ENCODE measurements at places on chromosomes 5 and 9.

- H3K36me3 ChIP-seq = peaks cover 29% of the 10 kb centered on the region
- H3K27ac ChIP-seq = no peak overlapping the region
- no peaks in the 10 kb centered on the region for H3K27me3 ChIP-seq
- no peak for DNase-seq
Measured at GRCh38 chr5:132439521-132440089, 51.0 kb downstream of the IRF1 start.

- DNase-seq = no peak
- no peaks in the 10 kb centered on the region for H3K4me1 ChIP-seq
- no peak overlapping the region for H3K27ac ChIP-seq
Measured at GRCh38 chr5:101969742-101970141, 326.3 kb downstream of the SLCO4C1 start.

GRCh38 chr5:100853582-100853981 lies 49.5 kb downstream of the ST8SIA4 start:
- H3K4me3 ChIP-seq = peak overlapping the region; percentile 55
- no peaks in the 10 kb centered on the region for H3K27me3 ChIP-seq
- H3K27ac ChIP-seq = peak overlapping the region; percentile 83
- no peak for DNase-seq
- peaks cover 59% of the 10 kb centered on the region for H3K4me1 ChIP-seq

DNA sequence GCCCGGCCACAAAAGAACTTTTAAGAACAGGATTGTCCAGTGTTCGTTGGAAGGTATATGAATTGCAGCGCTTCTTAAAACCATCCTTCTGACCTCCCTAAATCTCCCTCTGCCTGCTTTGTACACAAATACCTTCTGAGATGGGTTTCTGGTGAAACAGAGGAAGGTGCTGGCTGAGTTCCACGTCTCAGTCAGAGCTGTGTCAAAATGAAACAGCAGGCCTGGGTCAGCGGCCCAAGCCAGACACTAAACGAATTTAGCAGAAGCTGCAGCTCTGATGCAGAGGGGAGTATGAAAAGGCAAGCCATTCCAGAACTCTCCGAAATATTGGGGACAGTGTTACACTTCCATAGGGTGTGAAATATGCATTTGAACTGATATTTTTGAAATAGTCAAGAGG lies 37.8 kb upstream of the CRB2 start:
- H3K4me1 ChIP-seq = peaks cover 69% of the 10 kb centered on the region
- no peak for DNase-seq
- no peak overlapping the region for H3K27ac ChIP-seq
- H3K27me3 ChIP-seq = no peaks in the 10 kb centered on the region

GRCh38 chr5:151738125-151738848 lies 20.1 kb downstream of the ATOX1 start:
- H3K27ac ChIP-seq = no peak overlapping the region
- peaks cover 37% of the 10 kb centered on the region for H3K36me3 ChIP-seq
- H3K27me3 ChIP-seq = no peaks in the 10 kb centered on the region
- H3K4me1 ChIP-seq = peaks cover 8% of the 10 kb centered on the region
- no peak for DNase-seq

GRCh38 chr9:93962017-93962416 lies 6.9 kb upstream of the BARX1 start:
- peaks cover 30% of the 10 kb centered on the region for H3K4me1 ChIP-seq
- DNase-seq = no peak
- H3K27me3 ChIP-seq = peaks cover 50% of the 10 kb centered on the region
- no peak overlapping the region for H3K27ac ChIP-seq
- H3K4me3 ChIP-seq = no peak overlapping the region

GRCh38 chr5:1793301-1793740 lies 6.3 kb downstream of the MRPL36 start:
- H3K27ac ChIP-seq = peak overlapping the region; percentile 80
- no peak overlapping the region for H3K4me3 ChIP-seq
- peaks cover 21% of the 10 kb centered on the region for H3K36me3 ChIP-seq
- peaks cover 31% of the 10 kb centered on the region for H3K4me1 ChIP-seq

DNA sequence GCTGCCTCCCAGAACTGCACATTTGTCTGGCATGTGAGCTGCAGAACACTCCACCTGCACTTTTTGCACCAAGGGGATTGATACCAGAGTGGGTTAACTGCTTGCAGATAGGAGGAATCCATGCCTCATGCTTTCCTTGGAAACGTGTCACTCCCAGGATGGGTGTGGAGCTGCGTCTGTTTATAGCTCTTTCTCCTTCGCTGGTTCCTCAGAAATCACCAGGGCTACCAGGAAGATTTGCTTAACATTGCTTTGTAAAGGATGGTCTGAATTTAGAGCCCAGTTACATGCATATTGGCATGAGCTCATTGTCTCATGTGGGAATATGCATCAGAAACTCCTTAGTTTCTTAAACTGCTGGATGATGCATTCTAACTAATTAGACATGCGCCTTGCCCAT lies 234.6 kb downstream of the GADD45G start:
- H3K27ac ChIP-seq = no peak overlapping the region
- no peaks in the 10 kb centered on the region for H3K27me3 ChIP-seq
- H3K4me3 ChIP-seq = no peak overlapping the region
- no peak for DNase-seq
- no peaks in the 10 kb centered on the region for H3K36me3 ChIP-seq

- H3K36me3 ChIP-seq = no peaks in the 10 kb centered on the region
- DNase-seq = no peak
- H3K27ac ChIP-seq = no peak overlapping the region
- peaks cover 18% of the 10 kb centered on the region for H3K27me3 ChIP-seq
Measured at GRCh38 chr5:127203818-127204217, 86.8 kb upstream of the MEGF10 start.

DNA sequence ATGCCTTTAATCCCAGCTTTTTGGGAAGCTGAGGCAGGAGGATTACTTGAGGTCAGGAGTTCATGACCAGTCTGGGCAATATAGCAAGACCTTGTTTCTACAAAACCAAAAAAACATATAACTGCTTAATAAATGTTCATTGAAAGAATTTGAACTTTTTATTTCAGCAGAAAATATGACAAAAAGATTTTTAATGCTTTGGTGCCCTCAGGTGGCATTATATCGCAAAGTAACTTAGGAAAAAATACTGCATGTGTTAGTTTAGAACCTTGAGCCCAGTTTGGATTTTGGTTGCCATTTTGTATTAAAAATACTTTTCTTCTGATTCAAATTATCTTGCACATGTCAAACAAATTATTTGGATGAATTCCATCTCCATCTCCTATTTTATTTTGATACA lies 103.2 kb downstream of the GPBP1 start:
- no peaks in the 10 kb centered on the region for H3K4me1 ChIP-seq
- no peaks in the 10 kb centered on the region for H3K36me3 ChIP-seq
- H3K4me3 ChIP-seq = no peak overlapping the region
- DNase-seq = no peak

DNA sequence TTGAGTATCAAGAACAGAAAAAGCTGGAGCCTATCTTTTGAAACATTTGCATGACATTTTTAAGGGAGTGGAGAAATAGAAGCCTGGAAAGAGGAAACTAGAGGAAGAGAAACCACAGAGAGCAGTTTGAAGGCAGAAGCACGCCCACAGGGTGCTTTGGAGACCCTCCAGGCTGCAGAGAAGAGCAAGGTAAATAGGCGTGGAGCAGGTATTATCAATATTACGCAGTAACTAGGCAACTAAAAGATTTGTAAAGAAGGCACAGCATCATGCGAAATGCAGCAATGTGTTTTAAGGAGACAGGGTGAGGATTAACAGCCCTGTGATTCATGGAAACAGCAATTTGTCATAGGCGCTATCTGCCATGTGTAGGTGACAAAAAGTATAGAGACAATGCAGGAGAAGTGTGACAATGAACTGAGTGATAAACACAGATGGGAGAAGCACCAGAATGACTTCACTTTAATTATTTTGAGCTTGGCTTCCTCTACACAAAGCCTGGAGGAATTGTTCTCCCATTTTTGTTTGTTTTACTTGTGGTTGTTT lies 281.2 kb downstream of the BRINP1 start:
- H3K36me3 ChIP-seq = no peaks in the 10 kb centered on the region
- DNase-seq = no peak
- H3K27ac ChIP-seq = no peak overlapping the region
- H3K4me1 ChIP-seq = no peaks in the 10 kb centered on the region

- peaks cover 47% of the 10 kb centered on the region for H3K4me1 ChIP-seq
- DNase-seq = no peak
- no peaks in the 10 kb centered on the region for H3K27me3 ChIP-seq
- H3K4me3 ChIP-seq = peak overlapping the region; percentile 11
- H3K27ac ChIP-seq = peak overlapping the region; percentile 75
- peaks cover 7% of the 10 kb centered on the region for H3K36me3 ChIP-seq
Measured at GRCh38 chr9:137275588-137276472, 1.7 kb upstream of the TOR4A start.

- H3K27ac ChIP-seq = no peak overlapping the region
- DNase-seq = no peak
- H3K36me3 ChIP-seq = no peaks in the 10 kb centered on the region
- no peaks in the 10 kb centered on the region for H3K4me1 ChIP-seq
- H3K27me3 ChIP-seq = peaks cover 22% of the 10 kb centered on the region
Measured at GRCh38 chr5:149423794-149424268, 44.7 kb upstream of the IL17B start.

DNA sequence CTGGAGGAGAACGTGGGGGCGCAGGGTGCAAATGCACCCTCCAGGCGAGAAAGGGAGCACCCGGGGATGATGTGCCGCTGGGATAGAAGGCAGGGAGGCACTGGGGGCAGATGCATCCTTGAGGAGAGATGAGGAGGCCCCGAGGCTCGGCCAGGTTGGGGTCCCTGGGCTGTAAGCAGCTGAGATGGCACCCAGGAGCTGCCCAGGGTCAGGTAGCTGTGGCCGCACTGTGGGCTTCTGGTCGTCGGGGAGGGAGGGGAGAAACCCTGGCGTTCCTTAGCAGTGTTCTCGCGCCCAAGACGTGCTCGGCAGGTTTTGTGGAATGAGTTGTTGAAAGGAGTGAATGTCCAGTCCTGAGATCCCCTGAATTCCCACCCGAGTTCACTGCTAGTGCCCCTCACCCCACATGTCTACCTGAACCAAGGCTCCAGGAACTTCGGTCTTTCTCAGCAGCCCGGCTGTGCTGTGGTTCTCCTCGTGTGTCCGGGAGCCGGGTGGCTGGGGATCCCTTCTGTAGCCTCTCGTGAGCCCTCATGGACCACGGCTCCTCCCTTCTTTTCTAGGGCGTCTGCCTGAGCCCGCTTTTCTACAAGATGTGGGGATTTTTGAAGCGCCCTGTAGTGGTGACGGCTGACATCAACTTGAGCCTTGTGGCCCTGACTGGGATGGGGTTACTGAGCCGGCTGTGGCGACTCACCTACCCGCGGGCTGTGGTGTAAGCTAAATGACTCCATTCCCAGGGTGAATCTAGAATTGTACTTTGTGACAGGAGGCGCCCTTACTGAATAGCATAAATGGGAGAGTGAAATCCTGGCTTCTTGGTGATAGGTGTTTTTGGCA lies 1.1 kb downstream of the POMT1 start:
- H3K36me3 ChIP-seq = peaks cover 24% of the 10 kb centered on the region
- peak overlapping the region; percentile 90 for H3K4me3 ChIP-seq
- no peaks in the 10 kb centered on the region for H3K27me3 ChIP-seq
- peaks cover 25% of the 10 kb centered on the region for H3K4me1 ChIP-seq
- no peak for DNase-seq

DNA sequence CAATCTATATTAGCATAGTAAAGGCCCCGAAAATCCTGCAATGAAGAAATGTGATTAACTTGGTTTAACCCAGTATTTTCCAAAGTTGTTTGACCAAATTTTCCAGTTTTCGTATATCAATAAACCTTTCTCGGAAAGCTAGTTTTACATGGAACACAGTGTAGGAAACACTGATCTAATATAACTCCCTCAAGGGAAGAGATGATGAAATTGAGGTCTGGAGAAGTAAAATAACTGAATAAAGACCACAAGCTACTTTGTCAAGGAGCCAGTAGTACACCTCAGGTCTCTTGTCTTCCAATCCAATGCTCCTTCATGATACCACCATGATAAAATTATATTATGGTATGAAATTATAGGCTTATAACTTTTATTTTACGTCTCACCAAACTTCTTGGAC lies 118.1 kb upstream of the TARS1 start:
- no peak for DNase-seq
- H3K4me1 ChIP-seq = no peaks in the 10 kb centered on the region
- H3K36me3 ChIP-seq = no peaks in the 10 kb centered on the region
- H3K27me3 ChIP-seq = peaks cover 2% of the 10 kb centered on the region
- H3K4me3 ChIP-seq = no peak overlapping the region
- H3K27ac ChIP-seq = no peak overlapping the region

DNA sequence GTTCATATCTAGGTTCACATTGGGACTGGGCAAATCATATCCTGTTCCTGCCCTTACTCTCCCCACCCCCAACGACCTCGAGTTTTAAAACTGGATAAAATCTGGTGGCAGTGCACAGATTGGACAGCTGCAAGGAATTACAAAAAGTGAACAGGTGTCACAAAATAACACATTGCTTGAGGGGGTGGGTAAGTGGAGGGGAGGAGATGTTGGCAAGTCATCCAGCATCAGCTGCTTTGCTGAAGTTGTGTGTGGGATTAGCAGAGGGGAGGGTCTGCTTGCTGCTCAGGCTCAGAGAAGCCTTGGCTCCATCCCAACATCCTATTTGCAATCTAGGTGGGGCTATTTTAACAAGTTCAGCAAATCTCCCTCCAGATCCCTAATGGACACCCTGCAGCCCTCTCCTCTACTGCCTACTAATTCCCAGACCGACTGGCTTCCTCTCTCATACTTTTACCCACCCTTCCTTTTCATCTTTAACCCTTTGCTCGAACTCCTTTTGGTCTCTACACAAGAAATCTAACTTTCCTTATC lies 39.8 kb upstream of the SLC24A2 start:
- no peaks in the 10 kb centered on the region for H3K27me3 ChIP-seq
- no peaks in the 10 kb centered on the region for H3K36me3 ChIP-seq
- H3K4me3 ChIP-seq = no peak overlapping the region
- no peak overlapping the region for H3K27ac ChIP-seq

- H3K27me3 ChIP-seq = no peaks in the 10 kb centered on the region
- H3K27ac ChIP-seq = no peak overlapping the region
- no peak overlapping the region for H3K4me3 ChIP-seq
- H3K36me3 ChIP-seq = no peaks in the 10 kb centered on the region
- DNase-seq = no peak
Measured at GRCh38 chr5:69140827-69141226, 26.1 kb upstream of the CCNB1 start.

- H3K4me1 ChIP-seq = peaks cover 33% of the 10 kb centered on the region
- no peaks in the 10 kb centered on the region for H3K27me3 ChIP-seq
- no peak for DNase-seq
- H3K36me3 ChIP-seq = peaks cover 6% of the 10 kb centered on the region
- H3K4me3 ChIP-seq = no peak overlapping the region
- H3K27ac ChIP-seq = peak overlapping the region; percentile 18
Measured at GRCh38 chr5:62341783-62342475, 35.9 kb downstream of the KIF2A start.

- H3K36me3 ChIP-seq = no peaks in the 10 kb centered on the region
- no peaks in the 10 kb centered on the region for H3K4me1 ChIP-seq
- no peak overlapping the region for H3K4me3 ChIP-seq
- no peak for DNase-seq
- peaks cover 5% of the 10 kb centered on the region for H3K27me3 ChIP-seq
- no peak overlapping the region for H3K27ac ChIP-seq
Measured at GRCh38 chr5:137268646-137269045, 230.5 kb downstream of the SPOCK1 start.

- H3K36me3 ChIP-seq = no peaks in the 10 kb centered on the region
- no peaks in the 10 kb centered on the region for H3K27me3 ChIP-seq
- no peak overlapping the region for H3K4me3 ChIP-seq
- no peak for DNase-seq
- H3K27ac ChIP-seq = no peak overlapping the region
- H3K4me1 ChIP-seq = no peaks in the 10 kb centered on the region
Measured at GRCh38 chr5:169448826-169449225, 134.7 kb upstream of the SPDL1 start.

GRCh38 chr5:121745407-121745806 lies 106.3 kb upstream of the FTMT start:
- no peak for DNase-seq
- H3K27me3 ChIP-seq = no peaks in the 10 kb centered on the region
- no peaks in the 10 kb centered on the region for H3K36me3 ChIP-seq
- no peak overlapping the region for H3K4me3 ChIP-seq
- no peaks in the 10 kb centered on the region for H3K4me1 ChIP-seq
- H3K27ac ChIP-seq = no peak overlapping the region

All from activated B cell treated with CpG ODN at 0.5 μM for 24 hours (primary cell).